ENCODE measurements at places on chromosomes 11 and 22.

DNA sequence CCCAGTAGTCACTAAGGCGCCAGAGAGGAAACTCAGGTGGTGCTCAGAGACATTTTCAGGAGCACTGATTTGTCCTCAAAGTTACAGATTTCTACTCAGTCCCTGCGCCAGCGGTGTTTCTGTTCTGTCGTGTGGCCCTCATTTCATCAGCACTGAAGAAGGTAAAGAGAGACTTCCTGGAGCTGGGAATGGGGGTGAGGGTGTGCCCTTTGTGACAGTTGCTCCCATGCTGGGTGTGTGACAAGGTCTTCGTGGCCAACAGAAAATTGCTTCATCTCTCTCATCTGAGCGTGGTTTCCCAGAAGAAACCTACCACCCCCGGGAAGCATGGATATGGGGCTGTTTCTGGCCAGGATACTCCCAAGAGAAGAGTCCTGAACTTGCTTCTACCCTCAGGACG, 2.0 kb upstream of the PPARA start:
- no peak for DNase-seq

DNA sequence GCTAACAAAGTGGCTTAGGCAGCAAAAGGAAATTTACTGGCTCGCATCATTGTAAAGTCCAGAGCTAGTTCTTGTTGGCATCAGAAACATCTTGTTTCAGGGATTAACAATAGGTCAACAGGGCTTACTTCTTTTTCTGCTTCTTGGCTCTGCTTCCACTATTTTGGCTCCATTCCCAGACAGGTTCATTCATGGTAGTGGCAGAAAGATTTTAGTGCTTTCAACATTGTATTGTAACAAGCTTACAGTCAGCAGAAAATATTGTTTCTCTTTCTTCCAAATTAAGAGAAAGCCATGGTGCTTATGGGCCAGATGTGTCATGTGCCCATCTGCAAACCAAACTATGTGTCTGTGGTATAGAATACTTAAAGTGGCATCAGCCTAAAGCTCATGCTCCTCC, 315.6 kb downstream of the RAB38 start:
- DNase-seq: no peak

DNA sequence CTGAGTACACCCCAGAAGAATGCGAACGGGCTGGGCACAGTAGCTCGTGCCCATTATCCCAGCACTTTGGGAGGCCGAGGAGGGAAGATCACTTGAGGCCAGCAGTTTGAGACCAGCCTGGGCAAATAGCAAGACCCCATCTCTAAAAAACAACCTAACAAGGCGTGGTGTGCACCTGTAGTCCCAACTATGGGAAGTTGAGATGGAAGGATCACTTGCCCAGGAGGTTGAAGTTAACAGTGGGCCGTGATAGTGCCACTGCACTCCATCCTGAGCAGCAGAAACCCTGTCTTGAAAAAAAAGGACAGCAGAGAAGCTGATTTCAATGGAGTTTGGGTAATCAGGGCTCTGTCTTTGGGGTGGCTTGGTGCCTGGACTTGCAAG, 3.3 kb downstream of the RPLP2 start:
- no peak for DNase-seq

DNA sequence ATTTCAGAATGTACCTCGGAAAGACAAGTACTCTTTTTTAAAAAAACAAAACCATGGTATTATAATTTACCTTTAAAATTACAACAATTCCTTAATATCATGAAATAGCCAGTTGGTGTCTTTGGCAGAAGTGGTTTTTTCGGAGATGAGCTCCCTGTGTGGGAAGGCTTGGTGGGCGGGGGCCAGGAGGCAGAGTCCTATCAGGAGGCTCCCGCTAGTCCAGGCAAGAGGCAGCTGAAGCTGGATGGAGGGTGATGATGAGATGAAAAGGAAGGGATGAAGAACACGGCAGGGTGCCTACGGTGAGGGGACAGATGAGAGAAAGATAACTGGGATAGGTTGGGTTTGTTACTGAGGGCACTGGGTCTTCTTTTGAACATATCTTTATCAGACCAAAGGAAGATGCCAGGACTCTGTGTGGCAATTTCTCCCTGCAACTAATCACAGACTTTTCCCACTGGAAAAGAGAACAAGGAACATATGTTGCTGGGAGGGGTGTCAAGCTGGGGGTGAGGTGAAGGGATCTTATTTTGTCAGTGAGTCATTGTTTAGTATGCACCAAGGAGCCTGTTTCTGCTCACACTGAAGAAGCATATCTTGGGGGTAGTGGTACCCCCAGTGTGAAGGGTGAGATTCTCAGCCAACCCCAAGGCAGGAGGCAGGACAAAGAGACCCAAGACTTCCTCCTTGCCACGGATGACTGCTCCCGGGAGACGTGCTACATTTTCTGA, 91.5 kb upstream of the YWHAH start:
- DNase-seq: no peak

GRCh38 chr11:107594736-107595135, 3.8 kb downstream of the ELMOD1 start:
- no peak for DNase-seq

GRCh38 chr11:38323961-38324761, 1726.1 kb upstream of the RAG2 start:
- no peak for DNase-seq

DNA sequence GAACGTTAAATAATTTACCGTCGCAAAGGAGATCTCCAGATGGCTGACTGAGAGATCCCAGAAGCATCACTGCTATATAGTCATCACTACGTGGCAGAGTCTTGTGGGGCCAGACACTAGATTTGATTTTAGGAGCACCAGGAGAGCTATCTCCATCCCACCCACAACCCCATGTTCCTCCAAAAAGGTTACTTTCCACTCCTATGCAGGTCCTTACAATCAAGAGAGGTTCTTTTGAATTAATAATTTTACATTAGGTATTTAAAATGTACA, 19.4 kb downstream of the GUCY1A2 start:
- DNase-seq: no peak

- no peak for DNase-seq
Observed at GRCh38 chr22:35835267-35835997, 117.8 kb downstream of the APOL5 start.

GRCh38 chr11:110763249-110764011, 51.2 kb upstream of the ARHGAP20 start:
- DNase-seq: no peak

- no peak for DNase-seq
Observed at GRCh38 chr11:116991491-116991890, 106.7 kb downstream of the SIK3 start.

GRCh38 chr11:43546561-43547429, 133.7 kb upstream of the HSD17B12 start:
- DNase-seq: no peak

GRCh38 chr11:19922689-19923035, 210.0 kb downstream of the NAV2 start:
- no peak for DNase-seq

DNA sequence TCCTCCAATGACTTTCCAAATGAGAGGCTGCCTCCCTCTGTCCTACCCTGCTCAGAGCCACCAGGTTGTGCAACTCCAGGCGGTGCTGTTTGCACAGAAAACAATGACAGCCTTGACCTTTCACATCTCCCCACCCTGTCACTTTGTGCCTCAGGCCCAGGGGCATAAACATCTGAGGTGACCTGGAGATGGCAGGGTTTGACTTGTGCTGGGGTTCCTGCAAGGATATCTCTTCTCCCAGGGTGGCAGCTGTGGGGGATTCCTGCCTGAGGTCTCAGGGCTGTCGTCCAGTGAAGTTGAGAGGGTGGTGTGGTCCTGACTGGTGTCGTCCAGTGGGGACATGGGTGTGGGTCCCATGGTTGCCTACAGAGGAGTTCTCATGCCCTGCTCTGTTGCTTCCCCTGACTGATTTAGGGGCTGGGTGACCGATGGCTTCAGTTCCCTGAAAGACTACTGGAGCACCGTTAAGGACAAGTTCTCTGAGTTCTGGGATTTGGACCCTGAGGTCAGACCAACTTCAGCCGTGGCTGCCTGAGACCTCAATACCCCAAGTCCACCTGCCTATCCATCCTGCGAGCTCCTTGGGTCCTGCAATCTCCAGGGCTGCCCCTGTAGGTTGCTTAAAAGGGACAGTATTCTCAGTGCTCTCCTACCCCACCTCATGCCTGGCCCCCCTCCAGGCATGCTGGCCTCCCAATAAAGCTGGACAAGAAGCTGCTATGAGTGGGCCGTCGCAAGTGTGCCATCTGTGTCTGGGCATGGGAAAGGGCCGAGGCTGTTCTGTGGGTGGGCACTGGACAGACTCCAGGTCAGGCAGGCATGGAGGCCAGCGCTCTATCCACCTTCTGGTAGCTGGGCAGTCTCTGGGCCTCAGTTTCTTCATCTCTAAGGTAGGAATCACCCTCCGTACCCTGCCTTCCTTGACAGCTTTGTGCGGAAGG, 2.9 kb downstream of the APOC3 start:
- no peak for DNase-seq

DNA sequence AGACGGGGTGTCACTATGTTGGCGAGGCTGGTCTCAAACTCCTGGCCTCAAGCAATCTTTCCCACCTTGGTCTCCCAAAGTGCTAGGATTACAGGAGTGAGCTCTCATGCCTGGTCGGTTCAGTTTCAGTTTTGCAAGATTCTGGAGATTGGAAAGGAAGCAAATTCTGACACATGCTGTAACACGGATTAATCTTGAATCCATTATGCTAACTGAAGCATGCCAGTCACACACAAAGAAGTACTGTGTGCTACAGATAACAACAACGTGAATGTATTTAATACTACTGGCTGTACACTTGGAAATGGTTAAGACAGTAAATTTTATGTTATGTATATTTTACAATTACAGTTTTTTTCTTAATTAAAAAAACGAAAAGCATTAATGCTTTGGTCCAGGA, 107.6 kb downstream of the MED15 start:
- DNase-seq: no peak

- DNase-seq: no peak
Observed at GRCh38 chr11:44860346-44860745, 90.3 kb downstream of the TP53I11 start.

- DNase-seq: no peak
Observed at GRCh38 chr11:57192316-57192715, 10.6 kb downstream of the LRRC55 start.

GRCh38 chr11:128594226-128594625, 6.9 kb upstream of the ETS1 start:
- DNase-seq: no peak

- no peak for DNase-seq
Observed at GRCh38 chr11:2689651-2690575, 9.9 kb downstream of the KCNQ1OT1 start.

GRCh38 chr11:110990311-110990710, 255.2 kb upstream of the POU2AF2 start:
- no peak for DNase-seq

- DNase-seq: no peak
Observed at GRCh38 chr22:48717076-48717810, 1110.4 kb downstream of the BRD1 start.

DNA sequence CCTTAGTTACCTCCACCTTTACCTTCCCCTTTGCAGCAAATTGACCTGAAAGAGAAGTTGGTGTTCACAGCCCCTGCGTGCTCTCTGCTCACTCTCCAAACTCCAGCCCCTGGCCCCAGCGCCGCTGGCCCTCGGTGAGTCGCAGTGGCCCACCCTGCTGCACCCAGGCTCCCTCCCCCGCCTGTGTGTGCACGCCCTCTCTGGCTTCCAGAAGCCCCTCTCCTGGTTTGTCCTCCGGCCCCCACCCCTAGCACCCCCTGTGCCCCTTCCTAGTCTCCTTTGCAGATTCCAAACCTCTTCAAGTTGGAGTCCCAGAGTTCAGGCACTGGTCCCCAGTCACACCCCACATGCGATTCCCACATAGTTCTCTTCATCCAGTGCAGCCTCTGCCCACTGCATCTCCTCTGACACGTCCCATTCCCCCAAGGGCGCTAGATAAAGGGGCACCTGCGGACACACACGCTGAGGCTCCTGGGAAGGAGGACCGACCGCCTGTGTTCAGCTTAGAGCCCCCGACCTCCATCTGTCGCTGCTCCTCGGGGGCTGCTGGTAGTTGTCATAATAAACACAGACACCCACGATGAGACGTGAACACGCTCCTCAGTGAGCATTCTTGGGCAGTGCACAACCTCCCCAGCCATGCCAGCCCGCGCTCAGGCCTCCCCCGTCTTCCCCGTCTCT, 1.5 kb upstream of the PHRF1 start:
- no peak for DNase-seq

GRCh38 chr11:1750481-1750839, at the start of gene IFITM10:
TSS of gene IFITM10 (minus strand) at chr11:1750595. CDS start at chr11:1750442, 153 bp downstream.
- no peak for DNase-seq

- no peak for DNase-seq
Observed at GRCh38 chr11:68186061-68186460, 27.0 kb downstream of the KMT5B start.

DNA sequence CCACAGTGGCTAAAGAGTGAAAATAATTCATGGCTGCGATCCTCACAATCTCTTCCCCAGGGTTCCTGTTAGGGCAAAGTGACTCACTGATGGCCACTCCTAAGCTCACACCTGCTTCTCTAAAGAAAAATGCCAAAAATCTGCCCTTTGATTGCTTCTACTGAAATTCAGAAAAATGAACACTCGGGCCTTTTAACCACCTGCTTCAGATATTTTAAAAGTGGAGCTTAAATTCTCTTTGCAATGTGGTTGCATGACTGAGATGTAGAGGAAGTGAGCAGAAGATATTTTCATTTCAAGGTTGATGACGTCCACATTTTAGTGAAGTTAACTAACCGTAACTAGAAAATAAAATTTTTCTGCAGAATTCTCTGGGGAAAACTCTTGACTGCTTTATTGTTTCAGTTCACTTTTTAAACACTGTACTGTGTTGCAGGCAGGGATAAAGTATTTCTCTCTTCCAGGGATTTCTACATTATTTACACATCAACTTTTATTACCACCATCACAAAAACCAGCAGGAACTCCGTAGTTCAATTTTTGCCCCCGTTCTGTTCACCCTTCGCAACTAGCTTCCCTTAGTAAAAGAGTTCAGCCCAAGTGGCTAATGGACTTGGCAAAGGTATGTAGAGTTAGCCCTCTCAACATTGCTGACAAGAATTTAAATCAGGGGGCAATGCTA, 8.5 kb downstream of the RAB30 start:
- DNase-seq: no peak

GRCh38 chr22:19730198-19730597, 6.9 kb downstream of the GP1BB start:
- no peak for DNase-seq

DNA sequence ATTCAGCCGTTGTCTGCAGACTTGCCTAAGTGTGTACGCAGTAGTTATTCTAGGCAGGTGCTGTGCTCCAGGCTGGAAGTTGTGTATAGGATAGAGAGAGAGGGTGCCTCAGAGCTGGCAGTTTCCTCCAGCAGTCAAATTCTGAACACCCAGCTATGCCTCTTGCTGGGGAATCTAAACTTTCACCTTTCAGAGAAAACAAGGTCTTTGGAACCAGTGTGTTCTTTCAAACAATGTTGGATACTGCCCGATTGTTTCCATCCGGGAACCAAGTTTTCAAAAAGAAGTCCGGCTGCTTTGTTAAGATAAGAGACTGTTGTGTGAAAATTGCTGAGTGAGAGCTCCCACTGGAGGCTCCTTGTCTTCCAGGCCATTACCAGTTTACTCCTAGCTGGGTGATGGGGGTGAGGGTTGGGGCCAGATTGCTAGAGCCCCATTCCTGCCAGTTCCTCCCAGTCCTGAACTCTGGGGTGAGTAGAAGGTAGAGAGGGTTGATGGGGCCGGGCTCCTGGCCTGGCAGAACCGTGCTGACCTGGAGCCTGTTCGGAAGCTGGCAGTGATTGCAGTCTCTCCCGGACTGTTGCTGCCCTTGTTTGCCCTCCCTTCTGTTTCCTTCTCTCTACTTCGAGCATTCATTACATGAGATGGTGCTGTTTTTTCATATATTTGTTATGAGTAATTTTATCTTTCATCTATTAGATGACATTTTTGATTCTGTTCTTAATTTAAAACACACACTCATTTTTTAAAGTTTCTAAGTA, 150.2 kb downstream of the TEAD1 start:
- no peak for DNase-seq
